Activated naive CD4-positive, alpha-beta T cell treated with anti-CD3 and anti-CD28 coated beads, Interleukin-2, amount 50 U/mL, for 72 hours (primary cell): ENCODE measurements at places on chromosomes 5 and 9.

DNA sequence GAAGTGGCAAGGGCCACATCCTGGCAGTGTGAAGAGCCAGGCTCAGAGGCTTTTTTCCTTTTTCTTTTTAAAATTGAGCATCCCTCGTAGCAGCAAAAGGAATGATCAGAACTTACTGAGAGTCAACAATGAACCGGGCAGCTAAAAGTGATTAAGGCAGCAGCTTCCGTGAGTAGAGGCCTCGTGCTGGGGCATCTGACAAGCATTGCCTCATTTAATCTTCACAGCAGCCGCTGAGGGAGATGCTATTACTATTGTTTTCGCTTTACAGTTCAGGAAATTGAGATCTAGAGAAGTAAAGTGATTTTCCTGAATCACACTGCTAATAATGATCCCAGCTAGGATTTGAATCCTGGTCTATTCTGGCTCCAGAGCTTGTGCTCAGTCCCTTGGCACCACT is 30.7 kb upstream of the PTGS1 start:
- DNase-seq: no peak

DNA sequence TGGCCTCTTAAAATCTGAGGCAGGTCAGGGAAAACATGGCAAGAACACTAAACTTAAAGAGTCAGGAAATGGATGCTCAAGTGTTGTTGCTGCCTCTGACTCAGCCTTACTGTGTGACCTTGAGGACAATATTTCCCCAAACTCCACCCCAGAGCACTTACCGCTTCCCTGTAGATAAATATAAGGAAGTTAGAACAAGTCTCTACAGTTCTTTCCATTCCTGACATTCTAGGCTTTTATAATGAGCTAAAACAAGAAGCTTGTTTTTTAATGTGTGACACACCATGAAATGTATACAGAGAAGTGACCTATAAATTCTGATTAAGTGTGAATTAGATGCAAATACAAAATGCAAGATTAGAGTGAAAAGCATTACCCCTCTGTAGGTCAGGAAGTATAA is 129.3 kb downstream of the GRIA1 start:
- DNase-seq: no peak

DNA sequence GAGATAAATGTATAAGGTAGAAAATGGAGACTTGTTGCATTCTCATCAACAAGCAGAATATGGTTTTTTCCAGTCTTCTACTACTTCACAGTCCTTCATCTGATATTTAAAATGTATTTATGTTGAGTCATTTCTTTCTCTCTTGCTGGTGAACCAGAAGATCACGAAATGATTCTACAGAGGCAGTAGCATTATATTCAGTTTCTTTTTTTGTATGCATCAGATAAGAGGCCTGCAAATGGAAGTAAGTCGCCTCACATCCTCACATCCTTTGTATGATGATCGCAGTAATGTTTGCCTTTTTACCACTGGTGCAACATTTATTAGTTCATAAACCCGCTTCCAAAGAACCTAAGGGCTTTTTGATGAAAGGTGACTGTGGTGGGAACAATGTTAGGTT is 22.1 kb upstream of the IL13 start:
- no peak for DNase-seq

GRCh38 chr9:81146684-81147337 is 542.5 kb downstream of the TLE1 start:
- no peak for DNase-seq

GRCh38 chr5:79416499-79416898 is 97.4 kb downstream of the HOMER1 start:
- DNase-seq: no peak
